ENCODE measurements at places on chromosomes 12 and 14.

DNA sequence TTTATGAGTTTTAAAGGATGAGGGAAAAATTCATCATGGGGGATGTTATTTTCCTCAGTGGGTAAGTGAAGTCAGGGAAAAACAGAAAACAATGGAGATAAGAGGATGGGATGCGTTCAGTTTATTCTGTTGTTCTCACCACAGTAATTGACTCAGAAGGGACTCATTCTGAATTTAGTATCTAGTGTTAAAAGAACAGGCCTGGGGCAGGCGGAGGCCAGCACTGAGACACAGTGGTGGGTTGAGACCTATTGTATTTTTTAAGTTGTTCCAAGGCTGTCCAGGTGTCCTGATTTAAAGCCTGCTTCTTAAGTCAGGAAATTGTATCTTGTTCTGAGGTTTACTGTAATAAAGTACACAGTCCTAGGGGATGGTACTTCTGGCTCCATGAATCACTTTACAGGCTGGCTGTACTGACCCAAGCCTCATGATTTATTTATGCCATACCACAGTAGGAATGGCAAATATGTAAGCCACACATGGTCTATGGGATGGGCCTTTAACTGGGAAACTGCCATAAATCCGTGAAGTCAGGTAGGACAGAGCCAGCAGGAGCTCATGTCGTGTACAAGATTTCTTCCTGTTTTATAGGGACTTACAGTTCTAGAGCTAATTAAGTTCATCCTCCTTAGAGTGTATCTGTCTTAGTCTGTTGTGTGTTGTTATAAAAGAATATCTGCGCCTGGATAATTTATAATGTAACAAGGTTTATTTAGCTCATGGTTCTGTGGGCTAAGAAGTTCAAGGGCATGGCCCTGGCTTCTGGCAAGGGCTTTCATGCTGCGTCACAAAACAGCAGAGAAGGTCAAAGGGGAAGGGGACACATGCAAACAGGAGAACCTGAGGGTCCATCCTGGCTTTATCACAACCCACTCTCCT lies 244.1 kb downstream of the FBXL14 start:
- no peak for DNase-seq

- peak; percentile 80 for DNase-seq
These were observed at the start of gene GPR68 for GRCh38 chr14:91244501-91244901. GPR68 (minus strand) TSS chr14:91244704; CDS start chr14:91235050, 9,654 bp downstream.

GRCh38 chr12:108403952-108404351 lies 64.8 kb upstream of the CMKLR1 start:
- DNase-seq: no peak

DNA sequence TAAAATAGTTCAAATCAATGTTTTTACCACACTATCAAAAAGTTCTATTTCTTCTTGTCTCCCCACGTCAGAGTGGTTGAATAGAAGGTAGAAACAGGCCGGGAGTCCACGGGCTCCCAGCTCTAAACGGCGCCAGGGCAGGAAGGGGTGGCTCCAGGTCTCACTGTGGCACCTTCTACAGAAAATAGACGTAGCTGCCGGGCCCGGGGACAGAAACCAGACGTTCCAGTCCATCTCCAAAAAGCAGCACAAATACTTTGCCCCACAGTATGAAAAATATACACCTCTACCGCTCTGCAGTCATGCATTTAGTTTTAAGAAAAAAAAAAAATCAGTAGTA lies 30.9 kb downstream of the CCNK start:
- no peak for DNase-seq

DNA sequence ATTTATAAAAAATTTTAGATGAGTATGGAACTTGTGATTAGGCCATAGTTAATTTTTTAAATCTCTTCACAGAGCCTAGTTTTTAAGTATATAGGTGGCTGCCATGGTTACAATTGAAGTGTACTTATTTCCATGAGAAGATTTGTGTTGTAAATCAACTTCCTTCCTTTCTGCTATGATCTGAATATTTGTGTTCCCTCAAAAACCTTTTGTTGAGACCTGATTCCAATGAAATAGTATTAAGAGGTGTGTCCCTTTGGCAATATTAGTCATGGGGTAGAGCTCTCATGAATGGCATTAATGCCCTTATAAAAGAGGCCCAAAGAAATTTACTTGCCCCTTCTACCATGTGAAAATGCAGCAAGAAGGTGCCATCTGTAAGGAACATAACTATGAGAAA lies 28.8 kb downstream of the ETNK1 start:
- no peak for DNase-seq

GRCh38 chr14:77503138-77503537 lies 4.5 kb upstream of the ISM2 start:
- no peak for DNase-seq

GRCh38 chr14:99560922-99561683 lies 42.9 kb downstream of the CCDC85C start:
- peak; percentile 64 for DNase-seq

- no peak for DNase-seq
These were observed 18.9 kb upstream of the NUP107 start for GRCh38 chr12:68667896-68668295.

DNA sequence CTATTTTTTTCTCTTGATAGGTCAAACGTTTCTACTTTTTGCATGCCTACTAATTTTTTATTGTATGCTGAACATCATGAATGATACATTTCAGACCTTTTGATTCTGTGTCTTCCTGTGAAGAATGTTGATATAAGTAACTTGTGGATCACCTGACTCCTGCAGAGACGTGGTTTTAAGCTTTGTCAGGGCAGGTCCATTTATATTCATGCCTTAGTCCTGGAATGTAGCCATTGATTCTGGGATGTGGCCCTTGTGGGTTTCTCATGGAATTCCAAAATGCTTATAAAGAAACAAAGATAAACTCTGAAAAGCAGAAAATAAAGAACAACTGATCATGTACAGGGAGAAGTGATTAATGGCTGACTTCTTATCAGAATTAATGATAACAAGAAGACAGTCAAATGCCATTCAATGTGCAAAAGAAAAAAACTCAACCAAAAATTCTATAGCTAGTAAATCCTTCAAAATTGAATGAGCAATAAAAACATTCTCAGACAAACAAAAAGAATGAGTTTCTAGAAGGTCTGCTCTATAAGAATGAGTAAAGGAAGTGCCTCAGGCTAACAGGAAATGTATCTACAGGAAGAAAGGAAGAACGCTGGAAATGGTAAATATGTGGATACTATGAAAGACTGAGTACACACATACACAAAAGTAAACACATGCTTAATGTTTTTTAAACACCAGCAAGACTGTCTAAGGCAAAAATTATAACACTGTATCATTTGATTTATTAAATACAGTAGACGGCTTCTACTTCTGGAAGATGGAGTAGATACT lies 284.8 kb upstream of the DIO3 start:
- DNase-seq: no peak

- DNase-seq: no peak
These were observed 15.7 kb upstream of the RAB35 start for GRCh38 chr12:120132054-120132836.

DNA sequence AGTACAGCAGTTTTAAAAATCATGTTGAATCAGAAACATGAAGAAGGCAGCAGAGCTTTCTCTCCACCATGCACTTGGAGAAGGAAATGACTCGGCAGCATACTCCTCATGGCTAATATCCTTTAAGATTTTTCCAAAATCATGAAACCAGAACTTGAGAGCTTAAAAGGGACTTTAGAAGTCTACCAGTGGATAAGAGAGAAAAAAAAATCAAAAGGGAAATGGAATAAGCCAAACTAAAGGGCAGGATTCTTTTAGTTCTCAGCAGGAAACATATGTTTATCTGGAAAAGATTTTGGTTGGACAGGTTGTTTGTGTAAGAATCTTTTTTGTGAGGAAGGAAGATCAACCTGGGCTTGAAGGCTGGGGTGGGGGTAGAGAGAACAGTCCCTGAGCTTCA lies 111.8 kb downstream of the PRKCH start:
- no peak for DNase-seq

GRCh38 chr12:13539051-13539450 lies 342.5 kb downstream of the EMP1 start:
- no peak for DNase-seq

- no peak for DNase-seq
These were observed 672.4 kb upstream of the FLRT2 start for GRCh38 chr14:84857571-84857970.

- no peak for DNase-seq
These were observed 25.9 kb downstream of the EPS8 start for GRCh38 chr12:15763328-15763727.

GRCh38 chr14:89564989-89565388 lies 148.0 kb upstream of the FOXN3 start:
- DNase-seq: no peak

All from DMS79 treated with DMSO at 0.1 percent for 48 hours (cell line).